Activated CD8-positive, alpha-beta memory T cell treated with anti-CD3 and anti-CD28 coated beads for 4 hours (primary cell): ENCODE measurements at places on chromosomes 4 and X.

- DNase-seq: no peak
Measured at GRCh38 chrX:84339507-84340364, 151.7 kb upstream of the RPS6KA6 start.

DNA sequence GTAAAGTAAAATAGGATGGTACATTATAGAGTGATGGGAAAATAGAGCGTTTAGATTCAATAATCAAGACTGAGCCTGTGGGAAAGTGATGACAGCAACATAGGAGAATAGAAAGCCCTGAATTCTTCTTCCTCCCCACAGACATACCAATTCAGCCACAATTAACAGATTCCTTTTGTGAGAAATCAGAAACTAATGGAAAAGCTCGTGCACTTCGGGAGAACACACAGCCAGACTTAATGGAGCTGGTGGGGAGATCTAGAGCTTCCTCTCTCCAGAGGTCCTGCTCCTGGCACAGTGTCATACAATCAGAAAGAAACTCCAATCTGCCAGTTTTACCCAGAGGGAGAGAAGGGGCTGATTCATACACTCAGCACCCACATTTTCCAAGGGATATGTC is 676.3 kb upstream of the BOD1L1 start:
- DNase-seq: no peak

- no peak for DNase-seq
Measured at GRCh38 chrX:150157291-150157690, 205.8 kb upstream of the MAMLD1 start.

- DNase-seq: no peak
Measured at GRCh38 chr4:153204728-153205648, 745 bp downstream of the TRIM2 start.

DNA sequence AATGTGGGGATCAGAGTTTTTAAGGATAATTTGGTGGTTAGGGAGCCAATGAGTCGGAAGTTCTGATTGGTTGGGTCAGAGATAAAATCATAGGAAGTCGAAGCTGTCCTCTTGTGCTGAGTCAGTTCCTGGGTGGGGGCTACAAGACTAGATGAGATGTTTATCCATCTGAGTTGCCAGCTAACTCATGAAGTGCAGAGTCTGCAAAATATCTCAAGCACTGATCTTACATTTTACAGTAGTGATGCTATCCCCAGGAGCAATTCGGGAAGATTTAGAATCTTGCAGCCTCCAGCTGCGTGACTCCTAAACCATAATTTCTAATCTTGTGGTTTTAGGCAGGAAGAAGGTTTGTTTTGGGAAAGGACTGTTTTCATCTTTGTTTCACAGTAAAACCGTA is 565.8 kb upstream of the SPANXN1 start:
- DNase-seq: no peak
